ENCODE measurements at places on chromosomes 16 and 17. TPM values are rescaled to one million over a fixed set of nuclear protein-coding genes. Genes with fewer than 3 reads are reported as not detected.

CSH1 gene
- polyA plus RNA-seq: not detected

CD7 gene
- 3.7 TPM for polyA plus RNA-seq

SERPINF2 gene
- 21.3 TPM for polyA plus RNA-seq

CRISPLD2 gene
- 228 TPM for polyA plus RNA-seq

ITPRIPL2 gene
- 14.5 TPM for polyA plus RNA-seq

GPR139 gene
- not detected for polyA plus RNA-seq

CD300H gene
- 0.18 TPM for polyA plus RNA-seq

LASP1 gene
- 50.3 TPM for polyA plus RNA-seq

SLFN12 gene
- 1.7 TPM for polyA plus RNA-seq

LYRM9 gene
- 17.7 TPM for polyA plus RNA-seq

RHBDF2 gene
- polyA plus RNA-seq: 17.2 TPM

GUCY2D gene
- polyA plus RNA-seq: not detected

DERL2 gene
- polyA plus RNA-seq: 34.0 TPM

KRTAP4-3 gene
- not detected for polyA plus RNA-seq

PALB2 gene
- polyA plus RNA-seq: 7.0 TPM

CHAD gene
- not detected for polyA plus RNA-seq

MT1E gene
- polyA plus RNA-seq: 189 TPM
